HL-60 (cell line): ENCODE measurements at places on chromosomes 12 and 14.

DNA sequence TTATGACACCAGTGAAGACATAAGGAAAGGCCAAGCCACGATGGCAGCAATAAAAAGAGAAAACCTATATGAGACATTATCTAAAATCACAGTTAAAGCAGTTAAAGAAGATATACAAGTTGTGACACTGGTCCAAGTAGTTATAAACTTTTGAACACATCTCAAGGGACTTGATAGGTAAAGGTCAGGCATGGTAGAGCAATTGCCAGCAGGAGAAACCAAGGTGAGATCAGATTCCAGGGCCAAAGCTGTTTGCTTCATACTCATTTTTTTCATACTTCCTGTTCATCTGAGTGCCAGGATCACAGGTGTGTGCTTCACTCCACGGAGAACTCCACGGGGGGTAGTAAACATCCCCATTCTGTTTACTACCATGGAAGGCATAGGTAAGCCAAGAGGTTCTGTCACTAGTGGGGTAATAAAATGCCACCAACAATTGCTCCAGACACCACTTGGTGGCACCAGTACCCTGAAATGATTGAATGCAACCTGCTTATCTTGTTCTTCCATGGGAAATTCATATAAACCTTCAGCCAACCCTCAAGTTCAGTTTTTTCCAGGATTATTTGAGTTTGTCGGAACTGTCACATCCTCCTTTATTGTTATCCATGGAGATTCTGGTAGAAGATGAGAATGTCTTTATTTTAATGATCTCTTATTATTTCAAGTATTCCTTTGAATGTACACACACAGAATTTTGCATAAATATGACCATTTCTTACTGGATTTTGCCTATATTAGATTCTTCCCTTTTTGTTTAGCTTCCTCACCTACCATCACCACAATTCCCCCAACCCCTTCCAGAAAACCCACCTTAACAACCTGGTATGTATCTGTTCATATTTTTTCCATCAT lies 59.2 kb upstream of the TSPAN8 start:
- DNase-seq = peak; percentile 18

DNA sequence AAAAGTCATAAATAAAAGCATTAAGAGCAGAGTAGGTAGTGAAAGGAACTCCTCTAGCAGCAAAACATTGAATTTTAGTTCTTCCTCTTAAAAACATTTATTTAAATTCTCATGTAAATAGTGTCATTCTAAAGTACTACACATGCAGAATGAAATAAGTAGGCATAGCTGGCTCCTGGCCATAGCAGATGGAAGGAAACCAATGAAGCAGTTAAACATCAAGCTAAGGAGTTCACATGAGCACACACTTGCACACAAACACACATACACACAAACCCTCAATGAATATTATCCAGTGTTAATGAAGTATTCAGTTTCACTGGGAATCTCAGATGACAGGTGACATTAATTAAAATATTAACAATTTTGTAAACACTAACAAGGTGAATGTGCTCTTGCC lies 69.3 kb downstream of the SLC35F4 start:
- DNase-seq = no peak

GRCh38 chr14:96445844-96446710 lies 54.1 kb downstream of the AK7 start:
- peak; percentile 13 for DNase-seq

DNA sequence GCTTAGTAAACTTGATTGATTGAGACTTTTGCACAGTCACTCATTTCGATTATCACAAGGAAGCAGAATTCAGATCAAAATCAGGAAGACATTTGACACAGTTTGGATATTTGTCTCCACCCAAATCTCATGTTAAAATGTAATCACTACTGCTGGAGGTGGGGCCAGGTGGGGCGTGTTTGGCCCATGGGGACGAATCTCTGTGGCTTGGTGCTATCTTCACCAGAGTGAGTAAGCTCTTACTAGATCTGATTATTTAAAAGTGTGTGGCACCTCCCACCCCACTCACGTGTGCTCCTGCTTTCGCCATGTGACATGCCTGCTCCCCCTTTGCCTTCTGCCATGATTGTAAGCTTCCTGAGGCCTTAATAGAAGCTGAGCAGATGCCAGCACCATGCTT lies 291.4 kb downstream of the PCNX1 start:
- no peak for DNase-seq

GRCh38 chr14:32413967-32414640 lies 85.0 kb downstream of the AKAP6 start:
- no peak for DNase-seq
